ENCODE measurements at places on chromosomes 4 and X.

- no peak for DNase-seq
Measured at GRCh38 chr4:81516241-81516640, 44.5 kb upstream of the RASGEF1B start.

- DNase-seq = no peak
Measured at GRCh38 chr4:123996718-123997510, 600.3 kb downstream of the SPRY1 start.

DNA sequence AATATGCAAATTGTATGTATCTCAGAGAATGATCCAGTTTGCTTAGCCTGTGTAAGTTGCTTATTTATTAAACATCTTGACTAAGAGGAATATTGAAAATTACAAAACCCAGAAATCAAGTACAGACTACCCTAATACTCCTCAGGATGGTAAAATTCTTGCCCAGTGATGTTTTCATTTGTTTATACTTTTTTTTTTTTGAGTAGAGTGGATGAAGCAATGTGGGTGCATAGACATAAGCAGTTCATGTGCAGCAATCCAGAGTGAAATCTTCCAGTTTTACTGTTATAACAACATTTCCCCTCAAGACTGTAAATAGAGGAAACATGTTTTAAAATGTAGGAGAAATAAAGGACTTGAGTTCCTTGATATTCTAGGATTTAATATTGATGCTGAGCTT, 4.7 kb downstream of the GLRB start:
- DNase-seq = no peak

DNA sequence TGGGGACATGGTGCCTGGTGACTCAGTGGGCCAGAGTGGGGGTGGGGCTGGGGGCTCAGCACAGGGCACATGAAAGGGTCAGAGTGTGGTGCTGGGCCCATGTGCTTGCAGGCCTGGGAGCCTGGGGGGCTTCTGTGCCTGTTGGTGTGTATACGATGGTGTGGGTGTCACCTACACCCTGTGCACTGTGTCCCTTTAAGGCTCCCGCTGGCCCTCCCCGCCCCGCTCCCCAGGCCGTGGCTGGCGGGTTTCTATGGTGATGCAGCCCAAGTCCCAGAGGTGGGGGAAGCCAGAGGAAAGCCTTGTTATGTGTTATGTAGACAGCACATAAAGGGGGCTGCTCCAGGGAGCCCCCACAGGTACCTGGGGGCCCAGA, 5.5 kb downstream of the L1CAM start:
- no peak for DNase-seq

DNA sequence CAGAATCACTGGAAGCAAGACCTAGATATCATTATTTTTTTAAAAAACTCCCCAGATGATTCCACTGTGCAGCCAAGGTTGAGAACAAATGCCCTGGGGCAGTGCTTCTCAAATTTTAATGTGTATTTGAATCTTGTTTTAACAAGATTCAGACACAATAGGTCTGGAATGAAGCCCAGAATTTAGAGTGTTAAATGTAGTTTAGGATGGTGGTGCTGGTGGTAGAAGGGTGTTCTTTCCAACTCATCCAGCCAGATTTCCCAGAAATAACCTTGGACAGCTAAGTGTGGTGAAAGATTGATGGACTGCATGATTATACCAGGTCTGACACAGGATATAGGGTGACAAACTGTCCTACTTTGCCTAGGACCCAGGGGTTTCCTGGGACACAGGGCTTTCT, 120.1 kb upstream of the MED14 start:
- DNase-seq = no peak

DNA sequence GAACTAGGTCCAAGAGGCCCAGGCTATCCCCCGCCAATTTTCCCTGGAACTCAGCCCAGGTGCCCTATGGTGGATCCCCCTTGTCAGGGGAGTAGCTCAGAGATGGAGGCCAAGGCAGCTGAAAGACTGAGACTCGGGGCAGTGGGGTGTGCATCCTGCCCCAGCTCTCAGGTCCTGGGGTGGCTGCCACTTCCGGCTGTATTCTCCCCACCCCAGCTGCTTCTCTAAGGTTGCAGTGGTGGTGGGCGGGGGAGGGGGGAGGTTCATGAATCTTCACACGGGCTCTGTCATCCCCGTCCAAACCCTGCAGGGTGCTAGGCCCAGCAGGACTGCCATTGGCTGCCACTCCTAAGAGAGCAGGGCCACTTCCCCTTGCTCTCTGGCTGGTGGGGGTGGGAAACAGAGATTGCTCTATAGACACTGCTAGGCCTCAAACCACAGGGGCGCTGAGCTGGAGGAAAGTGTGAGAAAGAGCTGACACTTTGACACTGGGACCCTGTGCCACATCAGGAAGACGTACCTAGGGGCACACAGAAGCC, 1.5 kb downstream of the SASH3 start:
- DNase-seq = peak; percentile 81

DNA sequence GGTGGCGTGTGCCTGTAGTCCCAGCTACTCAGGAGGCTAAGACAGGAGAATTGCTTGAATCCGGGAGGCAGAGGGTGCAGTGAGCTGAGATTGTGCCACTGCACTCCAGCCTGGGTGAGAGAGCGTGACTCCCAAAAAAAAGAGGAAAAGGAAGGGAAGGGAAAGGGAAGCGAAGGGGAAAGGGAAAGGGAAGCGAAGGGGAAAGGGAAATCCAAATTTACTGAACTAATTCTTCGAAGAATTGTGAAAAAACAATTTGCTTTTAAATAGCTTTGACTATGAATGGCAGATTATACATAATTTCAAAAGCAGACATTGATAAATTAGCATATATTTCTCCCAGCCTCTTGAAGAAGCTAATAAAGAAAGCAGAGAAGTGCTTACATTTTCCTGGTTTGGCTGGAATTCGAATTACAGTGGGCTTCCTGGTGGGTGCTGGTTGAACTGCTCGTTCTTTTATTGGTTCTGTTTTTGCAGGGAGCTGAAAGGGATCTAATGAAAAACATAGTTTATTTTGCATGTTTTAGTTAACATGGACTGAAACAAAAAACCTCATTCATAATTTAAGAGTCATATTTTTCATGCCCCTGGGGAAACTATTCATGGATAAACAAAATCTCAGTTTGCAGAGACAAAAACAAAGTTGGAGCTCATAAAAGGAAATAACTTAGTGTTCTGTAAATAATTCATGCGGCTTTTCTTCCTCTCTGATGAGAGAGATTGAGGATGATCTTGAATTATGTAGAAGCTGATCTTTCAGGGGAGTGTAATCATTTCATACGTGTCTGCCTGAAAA, 66.0 kb downstream of the RPS3A start:
- DNase-seq = no peak

GRCh38 chr4:110619463-110620247, 3.2 kb downstream of the PITX2 start:
- no peak for DNase-seq

Data from stimulated activated CD8-positive, alpha-beta memory T cell treated with anti-CD3 and anti-CD28 coated beads, Interleukin-4, amount 100 ng/mL, for 48 hours (primary cell).